ENCODE measurements at places on chromosomes 4 and X.

DNA sequence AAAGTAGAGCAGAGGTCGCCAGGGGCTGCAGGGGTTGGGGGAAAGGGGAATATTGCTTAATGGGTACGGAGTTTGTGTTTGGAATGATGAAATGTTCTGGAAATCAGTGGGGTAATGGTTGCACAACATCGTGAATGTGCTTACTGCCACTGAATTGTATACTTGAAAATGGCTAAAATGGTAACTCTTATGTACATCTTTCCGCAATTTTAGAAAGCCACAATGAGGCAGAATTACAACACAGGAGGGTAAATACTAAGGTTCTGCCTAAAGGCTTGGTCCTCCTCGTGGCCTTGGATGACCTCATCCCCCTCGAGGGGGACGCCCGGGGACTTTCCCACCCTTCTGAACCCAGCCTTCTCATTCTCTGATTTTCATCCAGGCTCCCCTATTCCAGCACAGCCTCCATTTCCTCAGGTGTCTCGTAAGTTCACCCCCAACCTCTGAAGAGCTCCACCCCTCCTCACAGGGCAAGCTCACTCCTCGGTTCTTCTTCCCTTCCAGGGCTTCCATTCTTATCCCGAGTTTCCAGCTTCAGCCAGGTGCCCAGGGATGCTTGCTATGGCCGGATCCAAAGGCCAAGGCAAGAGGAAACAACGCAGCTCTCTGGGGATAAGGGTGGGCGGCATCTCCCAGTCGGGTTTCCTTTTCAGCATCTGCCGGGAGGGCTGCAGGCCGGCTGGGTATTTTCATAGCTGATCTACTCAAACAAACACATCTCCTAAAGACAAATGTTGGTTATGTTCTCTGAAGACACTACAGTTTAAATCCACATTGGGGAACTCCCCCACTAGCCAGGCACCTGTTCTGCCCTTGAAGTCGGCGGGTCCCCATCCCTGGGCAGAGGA, 71.3 kb upstream of the ACSL1 start:
- no peak for DNase-seq

DNA sequence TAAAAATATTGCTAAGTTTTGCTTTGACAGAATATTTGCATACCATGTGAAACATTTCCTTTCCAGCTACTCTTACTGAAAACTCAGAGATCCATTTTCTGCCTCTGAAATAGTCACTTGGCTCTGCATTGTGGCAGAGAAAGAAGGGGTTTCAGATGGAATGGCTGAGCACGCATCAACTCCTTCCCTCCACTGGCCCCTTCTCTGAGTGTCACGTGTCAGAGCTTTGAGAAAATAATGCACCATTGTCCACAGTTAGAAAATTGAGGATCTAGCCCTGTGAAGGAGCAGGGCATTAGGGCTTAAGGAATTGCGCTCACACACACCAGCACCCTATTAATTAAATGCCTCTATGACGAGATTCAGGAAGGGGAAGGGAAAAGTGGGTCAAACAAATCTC, 78.8 kb upstream of the FAT4 start:
- DNase-seq = no peak

DNA sequence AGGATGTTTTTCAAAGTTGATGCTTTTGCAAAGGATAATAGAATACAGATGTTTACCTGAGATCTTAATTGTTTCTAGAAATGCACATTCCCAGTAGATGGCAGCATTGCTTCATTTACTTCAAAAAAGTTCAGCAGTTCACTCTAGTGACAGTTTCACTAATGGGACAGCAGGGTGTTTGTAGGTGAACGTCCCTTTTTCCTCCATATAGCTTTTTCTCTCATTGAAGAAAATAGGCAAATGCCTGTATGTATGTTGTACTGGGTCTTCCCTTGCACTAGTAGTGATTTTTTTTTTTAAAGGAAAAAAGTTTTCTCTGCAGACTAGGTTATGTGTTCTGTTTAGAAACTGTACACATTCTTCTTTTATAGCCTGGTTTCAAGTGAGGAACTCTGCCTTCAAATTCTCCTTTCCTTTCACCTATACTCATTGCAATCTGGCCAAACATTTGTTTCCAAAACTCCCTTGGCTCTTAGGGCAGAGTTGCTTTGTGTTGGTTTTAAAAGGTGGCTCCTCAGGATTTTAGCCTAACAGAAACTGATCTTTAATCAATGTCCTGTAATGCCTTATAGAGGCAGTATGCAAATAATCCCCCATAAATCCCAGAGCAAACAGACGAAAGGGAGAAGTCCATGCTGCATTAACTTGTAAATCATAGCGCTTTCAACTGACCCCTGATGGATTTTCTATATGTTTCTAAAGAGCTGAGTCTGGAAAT, 86.3 kb downstream of the EGF start:
- no peak for DNase-seq

- no peak for DNase-seq
Observed at GRCh38 chrX:69033936-69034335, 131.3 kb downstream of the PJA1 start.

DNA sequence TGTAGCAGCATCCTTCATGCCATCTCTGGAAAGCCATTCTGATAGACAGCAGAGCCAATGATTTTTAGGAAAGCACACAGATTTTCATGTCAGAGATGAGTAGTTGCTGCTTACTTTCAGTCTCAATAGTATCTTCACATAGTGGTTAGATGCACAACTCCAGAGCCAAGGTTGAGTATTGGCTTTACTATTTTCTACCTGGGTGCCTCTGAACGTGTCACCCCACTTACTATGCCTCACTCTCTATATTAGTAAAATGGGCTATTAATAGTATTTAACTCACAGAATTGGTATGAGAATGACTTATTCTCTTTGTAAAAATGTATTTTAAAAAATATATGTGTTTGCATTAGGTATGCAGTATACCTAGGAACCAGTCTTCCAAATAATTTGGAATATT, 108.8 kb upstream of the STIM2 start:
- no peak for DNase-seq

DNA sequence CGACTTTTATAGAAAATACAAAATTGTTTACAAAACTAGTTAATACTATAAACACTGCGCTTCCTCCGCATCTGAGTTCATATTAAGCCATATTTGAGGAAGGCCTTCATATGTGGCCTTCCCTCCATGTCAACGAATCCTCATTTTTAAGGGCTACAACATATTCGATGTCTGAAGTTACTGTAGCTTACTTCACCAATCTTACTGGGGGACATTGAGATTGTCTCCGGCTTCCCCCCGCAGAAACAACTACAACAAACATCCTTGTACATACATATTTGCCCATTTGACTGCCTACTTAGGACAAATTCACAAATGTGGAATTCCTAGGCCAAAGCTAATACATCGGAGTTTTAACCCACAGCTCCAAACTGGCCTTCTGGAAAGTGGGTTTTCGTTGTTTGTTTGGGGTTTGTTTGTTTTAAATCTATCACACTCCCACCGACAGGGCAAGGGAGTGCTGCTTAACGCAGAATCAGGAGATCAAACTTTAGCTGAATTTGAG, 581 bp upstream of the FAM114A1 start:
- DNase-seq = no peak

DNA sequence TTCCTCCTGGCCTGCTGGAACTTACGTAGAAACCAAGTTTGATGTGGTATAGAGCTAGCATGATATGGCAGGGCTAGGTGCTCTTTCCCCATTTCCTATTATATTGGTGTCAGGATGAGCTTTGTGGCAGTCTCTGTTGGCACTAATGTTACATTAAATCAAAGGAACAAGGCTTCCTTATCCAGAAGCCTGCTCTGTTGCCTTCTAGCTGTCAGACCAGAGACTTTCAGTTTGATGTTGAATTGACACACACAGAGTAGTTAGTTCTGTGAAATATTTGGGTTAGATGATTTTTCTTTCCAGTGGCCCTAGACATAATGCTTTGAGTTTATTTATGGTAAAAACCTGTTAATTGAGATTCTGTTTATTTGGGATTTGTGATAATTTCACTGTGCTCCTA, 10.0 kb downstream of the CNKSR2 start:
- DNase-seq = no peak

DNA sequence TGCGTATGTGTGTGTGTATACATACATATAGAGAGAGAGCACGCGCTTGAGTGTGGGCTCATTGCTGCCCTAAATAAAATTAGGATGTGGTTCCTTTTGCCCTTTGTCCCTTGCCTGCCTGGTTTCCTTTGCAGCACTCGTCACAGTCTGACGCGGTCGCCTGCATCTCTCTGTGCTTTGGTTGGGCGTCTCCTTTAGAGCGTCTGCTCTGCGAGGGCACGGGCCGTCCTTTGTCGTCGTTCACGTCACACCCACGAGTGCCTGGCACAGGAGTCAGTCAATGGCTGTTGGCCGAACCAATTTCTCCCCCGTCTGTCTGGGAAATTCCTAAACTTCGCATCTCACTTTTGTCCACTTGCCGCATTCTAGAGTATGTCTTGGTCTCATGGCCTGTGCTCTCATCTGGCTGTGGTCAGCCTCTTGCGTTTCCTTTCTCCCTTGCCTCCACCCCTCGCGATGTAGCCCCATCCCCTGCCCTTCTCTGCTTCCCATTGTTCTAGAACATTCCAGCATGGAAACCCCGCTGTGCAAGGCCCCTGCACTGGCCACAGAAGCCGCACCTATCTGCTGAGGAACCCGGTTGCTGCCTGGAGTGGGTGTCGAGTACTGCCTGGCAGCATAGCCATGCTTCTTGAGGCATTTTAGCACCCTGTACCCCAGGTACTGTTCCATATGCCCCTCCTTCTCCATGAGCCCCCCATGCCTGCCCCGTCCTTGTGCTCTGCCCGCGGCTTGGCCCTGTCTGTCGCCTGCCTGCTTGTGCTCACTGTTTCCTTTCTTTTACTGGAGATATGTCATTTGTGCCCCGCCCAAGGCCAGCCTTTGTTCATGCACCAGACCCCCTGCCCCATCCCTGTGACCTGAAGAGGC, 8.0 kb downstream of the MAEA start:
- DNase-seq = no peak

- no peak for DNase-seq
Observed at GRCh38 chrX:55312655-55313054, 47.9 kb upstream of the PAGE3 start.

DNA sequence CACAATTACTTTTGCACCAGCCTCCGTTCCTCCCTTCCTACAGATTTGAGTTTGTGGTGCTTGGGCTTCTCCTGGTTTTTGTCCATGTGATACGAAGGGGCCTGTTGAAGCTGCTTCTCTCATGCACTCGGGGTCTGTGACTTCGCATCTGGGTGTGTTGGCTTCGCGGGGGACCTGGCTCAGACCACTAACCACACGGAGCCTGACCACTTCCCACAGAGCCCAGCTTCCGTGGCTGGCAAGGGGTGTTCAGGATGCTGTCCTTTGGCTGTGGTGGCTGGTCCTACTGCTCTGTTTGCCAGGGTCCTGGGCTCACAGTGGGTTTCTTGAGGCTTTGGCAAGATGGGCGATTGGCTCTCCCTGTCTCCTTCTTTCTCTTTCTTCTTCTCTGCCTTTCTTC, 19.8 kb upstream of the XG start:
- DNase-seq = no peak

- no peak for DNase-seq
Observed at GRCh38 chr4:147779451-147779850, 47.6 kb downstream of the ARHGAP10 start.

DNA sequence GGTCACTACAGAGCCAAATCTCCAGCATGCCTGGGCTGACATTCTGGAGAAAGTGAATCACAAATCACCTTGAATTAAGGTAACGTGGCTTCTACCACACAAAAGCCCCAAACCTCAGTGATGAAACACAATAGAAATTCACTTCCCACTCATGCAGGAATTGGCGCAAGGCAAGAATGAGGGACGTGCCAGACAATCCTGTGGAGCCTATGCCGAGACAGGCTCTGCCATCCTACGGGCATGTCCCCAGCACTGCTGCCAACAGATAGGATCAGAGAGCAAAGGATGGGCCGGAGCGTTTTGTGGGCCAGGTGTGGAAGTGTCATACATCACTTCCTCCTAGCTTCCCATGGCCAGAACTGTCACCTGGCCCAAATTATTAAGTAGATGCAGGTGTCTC, 118.0 kb downstream of the IRF2 start:
- no peak for DNase-seq

Data from mesothelial cell of epicardium (in vitro differentiated cells).